ENCODE measurements at places on chromosomes 2 and 18. TPM values are rescaled to one million over a fixed set of nuclear protein-coding genes. Genes with fewer than 3 reads are reported as not detected.

The FSIP2 gene
- total RNA-seq = 0.58 TPM

The TMEM87B gene
- 21.1 TPM for total RNA-seq

DNA sequence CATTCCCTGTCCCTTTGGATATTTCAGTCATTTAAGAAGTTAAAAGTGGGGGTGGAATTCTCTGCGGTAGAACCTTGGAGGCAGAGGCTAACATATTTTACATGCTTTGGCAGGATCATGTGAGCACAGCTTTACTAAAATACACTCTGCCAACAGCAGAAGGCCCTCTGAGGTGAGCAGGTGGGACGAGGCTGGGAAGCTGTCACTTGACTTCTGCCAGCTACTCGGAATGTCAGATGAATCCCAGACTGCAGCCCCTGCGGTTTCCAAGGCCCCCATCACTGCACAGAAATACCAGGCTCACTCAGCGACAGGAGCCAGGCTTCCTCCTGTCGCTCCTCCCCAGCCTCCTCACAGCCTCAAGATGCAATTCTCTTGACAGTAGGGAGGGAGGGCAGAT is 220.9 kb upstream of the REV1 start:
- no peaks in the 10 kb centered on the region for H3K36me3 ChIP-seq
- no peak for DNase-seq
- no peak overlapping the region for H3K4me3 ChIP-seq
- no peaks in the 10 kb centered on the region for H3K27me3 ChIP-seq
- no peaks in the 10 kb centered on the region for H3K4me1 ChIP-seq
- no peak overlapping the region for H3K27ac ChIP-seq

DNA sequence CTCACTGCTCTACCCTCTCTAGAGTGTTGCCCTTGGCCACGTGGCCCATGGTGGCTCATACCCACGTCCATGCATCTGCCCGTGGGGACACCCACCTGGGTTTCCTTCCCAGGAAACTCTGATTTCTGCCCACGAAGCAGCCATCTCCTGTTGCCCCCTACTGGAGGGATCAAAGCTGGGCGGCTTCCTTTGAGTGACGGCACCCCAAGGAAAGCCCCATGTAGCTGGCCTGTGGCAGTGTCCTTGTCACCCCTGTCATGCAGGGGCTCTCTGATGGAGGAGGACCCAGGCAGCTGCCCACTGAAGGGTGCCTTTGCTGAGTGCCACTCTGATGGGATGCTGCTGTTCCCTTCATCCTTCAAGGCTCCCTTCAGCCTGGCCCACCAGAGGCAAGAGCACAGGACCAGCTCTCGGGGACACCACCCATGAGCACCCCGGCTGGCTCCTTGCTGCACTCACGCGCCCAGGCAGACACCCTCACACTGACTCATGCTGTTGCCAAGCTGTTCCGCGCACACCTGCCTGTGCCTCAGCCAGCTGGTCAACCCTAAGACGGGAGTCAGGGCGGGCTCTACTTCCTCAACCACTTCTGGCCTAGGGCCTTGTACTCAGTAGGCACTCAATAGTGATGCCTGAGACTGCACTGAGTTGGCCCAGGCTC is 101.1 kb downstream of the CTIF start:
- no peak overlapping the region for H3K27ac ChIP-seq
- no peaks in the 10 kb centered on the region for H3K36me3 ChIP-seq
- DNase-seq = no peak
- no peaks in the 10 kb centered on the region for H3K4me1 ChIP-seq
- no peak overlapping the region for H3K4me3 ChIP-seq

GRCh38 chr2:97911206-97911921 is 84.4 kb downstream of the TMEM131 start:
- DNase-seq = no peak
- H3K36me3 ChIP-seq = no peaks in the 10 kb centered on the region
- H3K27me3 ChIP-seq = no peaks in the 10 kb centered on the region
- no peak overlapping the region for H3K27ac ChIP-seq
- no peak overlapping the region for H3K4me3 ChIP-seq
- H3K4me1 ChIP-seq = no peaks in the 10 kb centered on the region

DNA sequence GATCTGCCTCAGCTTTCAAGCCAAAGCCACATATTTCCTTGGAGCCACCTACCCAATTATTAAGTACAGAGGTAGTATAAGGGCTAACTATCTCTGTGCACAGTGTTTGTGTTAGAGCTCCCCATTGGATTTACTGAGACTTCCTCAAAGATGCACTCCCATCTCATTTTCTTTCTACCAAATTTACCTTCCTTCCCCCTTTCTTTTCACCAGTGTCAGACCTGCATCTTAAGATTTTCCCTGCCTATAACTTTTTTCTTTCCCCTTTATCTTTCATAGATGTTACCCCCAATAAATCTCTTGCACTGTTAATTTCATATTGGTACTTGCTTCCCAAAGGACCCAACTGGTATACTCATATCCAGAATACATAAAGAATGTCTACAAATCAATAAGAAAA is 5.9 kb upstream of the REL start:
- DNase-seq = no peak
- peaks cover 5% of the 10 kb centered on the region for H3K4me1 ChIP-seq
- H3K4me3 ChIP-seq = no peak overlapping the region
- H3K27me3 ChIP-seq = no peaks in the 10 kb centered on the region
- no peaks in the 10 kb centered on the region for H3K36me3 ChIP-seq
- no peak overlapping the region for H3K27ac ChIP-seq

- H3K4me3 ChIP-seq = no peak overlapping the region
- DNase-seq = no peak
- H3K27ac ChIP-seq = no peak overlapping the region
- no peaks in the 10 kb centered on the region for H3K4me1 ChIP-seq
- H3K36me3 ChIP-seq = no peaks in the 10 kb centered on the region
Observed at GRCh38 chr18:7034924-7035323, 82.7 kb downstream of the LAMA1 start.
